ENCODE measurements at places on chromosomes 7 and 10.
A peak's percentile ranks its signal among the peaks of the same experiment; 100 is the strongest.

- H3K4me1 ChIP-seq, result peaks cover 1% of the 10 kb centered on the region
- H3K36me3 ChIP-seq, result peaks cover 28% of the 10 kb centered on the region
- no peak for DNase-seq
- no peak overlapping the region for H3K27ac ChIP-seq
- H3K4me3 ChIP-seq, result no peak overlapping the region
Measured at GRCh38 chr10:131960631-131961046, 21.1 kb downstream of the BNIP3 start.

GRCh38 chr7:155509725-155510551, 36.4 kb downstream of the CNPY1 start:
- no peak for DNase-seq
- no peak overlapping the region for H3K27ac ChIP-seq
- peaks cover 56% of the 10 kb centered on the region for H3K27me3 ChIP-seq
- peak overlapping the region; percentile 38 for H3K4me3 ChIP-seq

DNA sequence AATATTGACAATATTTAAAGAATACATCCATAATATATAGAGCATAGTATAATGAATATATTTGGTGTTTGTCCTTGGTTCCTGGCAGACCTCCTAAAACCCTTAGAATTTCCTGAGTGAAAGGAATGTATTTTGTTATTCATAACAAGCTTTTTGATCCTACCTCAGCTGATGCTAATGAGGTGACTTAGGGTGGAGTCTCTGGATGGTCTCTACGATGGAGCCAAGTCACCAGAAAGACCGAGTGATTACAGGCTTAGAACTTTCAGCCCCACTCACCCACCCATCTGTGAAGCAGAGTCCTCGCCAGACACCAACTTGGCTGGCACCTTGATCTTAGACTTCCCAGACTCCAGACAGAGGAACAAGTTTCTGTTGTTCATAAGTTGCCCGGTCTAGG, 35.9 kb downstream of the UPF2 start:
- DNase-seq, result no peak
- no peak overlapping the region for H3K27ac ChIP-seq
- H3K4me1 ChIP-seq, result peaks cover 1% of the 10 kb centered on the region
- H3K4me3 ChIP-seq, result no peak overlapping the region

- H3K4me3 ChIP-seq, result no peak overlapping the region
- H3K36me3 ChIP-seq, result no peaks in the 10 kb centered on the region
- no peaks in the 10 kb centered on the region for H3K27me3 ChIP-seq
- H3K27ac ChIP-seq, result no peak overlapping the region
- H3K4me1 ChIP-seq, result peaks cover 3% of the 10 kb centered on the region
- no peak for DNase-seq
Measured at GRCh38 chr7:69820479-69821192, 222.4 kb downstream of the AUTS2 start.

- H3K36me3 ChIP-seq, result no peaks in the 10 kb centered on the region
- DNase-seq, result no peak
- 0 out of 2 replicates have a peak, but pooled peaks cover 1% of the 10 kb centered on the region for H3K4me1 ChIP-seq
- H3K27ac ChIP-seq, result no peak overlapping the region
- no peaks in the 10 kb centered on the region for H3K27me3 ChIP-seq
Measured at GRCh38 chr7:47501406-47501805, 80.5 kb downstream of the TNS3 start.

GRCh38 chr10:105328503-105329133, 687.5 kb downstream of the SORCS3 start:
- H3K27me3 ChIP-seq, result no peaks in the 10 kb centered on the region
- no peak overlapping the region for H3K4me3 ChIP-seq
- no peaks in the 10 kb centered on the region for H3K4me1 ChIP-seq
- no peak overlapping the region for H3K27ac ChIP-seq

DNA sequence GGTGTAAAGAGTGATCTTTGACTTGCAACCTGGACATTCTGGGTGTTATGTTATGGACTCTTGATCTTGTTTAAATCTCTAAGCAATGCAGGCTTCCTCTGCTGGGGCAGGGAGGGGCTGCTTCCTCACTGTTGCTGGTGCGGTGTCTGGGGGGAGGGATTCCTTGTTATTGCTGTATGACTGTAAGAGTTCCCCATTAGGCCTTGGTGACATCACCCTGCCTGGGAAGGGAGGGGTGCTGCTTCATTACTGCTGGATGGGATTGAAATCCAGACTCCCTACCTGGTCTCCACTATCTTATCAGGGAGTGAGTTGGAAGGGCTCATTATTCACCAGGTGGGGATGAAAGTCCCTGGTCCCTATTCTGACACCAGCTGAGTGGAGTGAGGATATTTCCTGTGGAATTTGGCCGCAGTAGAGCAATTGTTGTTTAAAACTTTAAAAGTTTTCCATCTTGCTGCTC, 8.8 kb downstream of the OGDH start:
- H3K27ac ChIP-seq, result no peak overlapping the region
- no peak for DNase-seq
- no peaks in the 10 kb centered on the region for H3K36me3 ChIP-seq
- no peaks in the 10 kb centered on the region for H3K4me1 ChIP-seq

DNA sequence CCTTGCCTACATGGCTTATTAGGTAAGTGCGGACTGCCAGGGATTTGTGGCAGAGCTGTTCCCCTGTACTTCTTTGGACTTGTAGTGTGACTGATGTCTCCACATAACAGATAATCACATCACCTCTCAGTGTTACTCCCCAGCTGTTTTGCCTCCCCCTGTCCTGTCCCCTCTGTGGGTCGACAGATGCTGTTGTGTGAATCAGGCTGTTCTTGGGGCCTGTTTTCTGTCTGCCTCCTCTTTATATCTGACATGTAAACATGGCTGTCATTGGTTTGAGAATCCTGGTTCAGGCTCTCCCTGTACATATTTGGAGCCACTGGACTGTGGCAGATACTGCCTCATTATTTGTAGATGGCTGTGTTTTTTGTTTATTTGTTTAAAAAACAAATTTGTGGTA, 22.7 kb downstream of the CCNY start:
- H3K36me3 ChIP-seq, result no peaks in the 10 kb centered on the region
- H3K4me3 ChIP-seq, result no peak overlapping the region
- DNase-seq, result no peak

GRCh38 chr10:113425541-113425951, 127.3 kb upstream of the HABP2 start:
- no peaks in the 10 kb centered on the region for H3K4me1 ChIP-seq
- no peak overlapping the region for H3K4me3 ChIP-seq
- H3K27me3 ChIP-seq, result no peaks in the 10 kb centered on the region
- H3K36me3 ChIP-seq, result no peaks in the 10 kb centered on the region

DNA sequence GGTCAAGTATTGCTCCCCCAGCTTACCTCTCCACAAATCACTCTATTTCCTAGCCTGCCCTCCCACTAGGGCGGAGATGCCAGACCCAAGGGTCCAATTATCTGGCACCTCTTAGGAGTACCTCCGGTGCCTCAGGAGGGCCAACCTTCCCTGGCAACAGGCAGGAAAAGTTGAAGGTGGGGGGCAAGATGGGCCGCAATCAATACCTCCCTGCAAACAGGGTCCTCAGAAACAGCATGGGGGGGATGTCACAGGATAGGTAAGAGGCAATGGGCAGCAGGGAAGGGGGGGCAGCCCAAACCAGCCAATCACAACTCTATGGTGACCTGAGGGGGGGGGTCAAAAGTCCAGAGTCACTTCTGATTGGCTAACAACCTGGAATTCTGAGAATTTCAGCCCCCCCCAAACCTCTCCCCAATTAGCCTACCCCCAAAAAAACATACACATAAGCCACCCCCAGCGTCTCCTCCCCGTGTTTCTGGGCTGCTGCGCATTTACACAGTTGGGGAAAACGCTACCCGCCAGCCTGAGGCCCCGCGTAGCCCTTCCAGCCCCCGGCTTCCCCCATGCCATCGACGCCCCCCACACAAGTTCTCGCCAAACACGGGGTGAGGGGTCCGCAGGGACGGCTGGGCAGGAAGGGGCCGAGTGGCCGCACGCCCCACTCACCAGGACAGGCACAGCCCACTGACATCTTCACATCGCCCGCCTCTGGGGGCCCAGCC, 589 bp downstream of the LDB1 start:
- peaks cover 24% of the 10 kb centered on the region for H3K4me1 ChIP-seq
- no peak overlapping the region for H3K27ac ChIP-seq
- no peaks in the 10 kb centered on the region for H3K36me3 ChIP-seq

- no peak overlapping the region for H3K4me3 ChIP-seq
- no peaks in the 10 kb centered on the region for H3K27me3 ChIP-seq
- H3K27ac ChIP-seq, result no peak overlapping the region
- peaks cover 3% of the 10 kb centered on the region for H3K36me3 ChIP-seq
- DNase-seq, result no peak
Measured at GRCh38 chr7:129946282-129946681, 6.5 kb downstream of the UBE2H start.

- H3K27me3 ChIP-seq, result peaks cover 2% of the 10 kb centered on the region
- H3K27ac ChIP-seq, result no peak overlapping the region
- no peak for DNase-seq
- H3K36me3 ChIP-seq, result no peaks in the 10 kb centered on the region
Measured at GRCh38 chr7:73626814-73627213, 2.5 kb upstream of the MLXIPL start.

DNA sequence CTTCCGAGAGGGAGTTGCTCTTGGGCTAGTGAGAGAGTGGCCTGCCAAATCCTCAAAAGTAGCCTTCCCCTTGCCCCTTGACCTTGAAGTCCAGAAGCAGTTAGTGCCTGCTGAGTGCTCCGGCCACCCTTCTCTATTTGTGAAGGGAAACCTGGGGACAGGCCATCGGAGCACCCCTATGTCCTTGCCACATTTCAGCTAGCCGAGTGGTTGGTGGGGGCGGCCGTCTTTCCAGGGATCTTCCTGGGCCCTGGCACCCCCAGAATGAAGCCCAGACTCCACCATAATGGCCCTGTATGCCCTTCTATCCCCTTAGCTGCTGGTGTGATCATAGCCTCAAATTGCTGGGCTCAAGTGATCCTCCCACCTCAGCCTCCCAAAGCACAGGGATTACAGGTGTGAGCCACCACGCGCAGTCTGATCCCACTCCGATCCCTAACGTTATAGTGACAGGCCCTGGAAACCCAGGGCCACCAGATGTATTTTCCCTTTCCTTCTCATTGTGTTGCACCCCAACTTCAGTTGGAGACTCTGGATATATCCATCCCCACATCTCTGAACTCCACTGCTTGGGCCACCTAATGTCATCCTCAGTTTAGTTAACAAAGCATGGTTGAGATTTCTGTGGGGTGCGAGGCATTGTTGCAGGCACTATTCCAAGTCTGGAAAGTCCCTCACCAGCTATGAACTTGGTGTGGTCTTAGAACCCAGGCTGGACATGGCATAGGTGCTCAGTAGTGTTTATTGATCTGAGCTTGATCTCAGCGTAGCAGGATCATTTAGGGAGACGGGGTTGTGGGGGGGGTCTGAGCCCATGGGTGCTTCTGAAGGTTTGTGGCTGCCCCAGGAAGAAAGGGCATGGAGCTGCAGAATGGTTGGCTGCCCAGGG, 1.6 kb downstream of the TSPAN14 start:
- no peaks in the 10 kb centered on the region for H3K27me3 ChIP-seq
- no peaks in the 10 kb centered on the region for H3K36me3 ChIP-seq

- no peaks in the 10 kb centered on the region for H3K4me1 ChIP-seq
- no peaks in the 10 kb centered on the region for H3K27me3 ChIP-seq
- H3K4me3 ChIP-seq, result no peak overlapping the region
- H3K36me3 ChIP-seq, result no peaks in the 10 kb centered on the region
- no peak overlapping the region for H3K27ac ChIP-seq
- DNase-seq, result no peak
Measured at GRCh38 chr7:24304494-24305095, 20.6 kb downstream of the NPY start.

DNA sequence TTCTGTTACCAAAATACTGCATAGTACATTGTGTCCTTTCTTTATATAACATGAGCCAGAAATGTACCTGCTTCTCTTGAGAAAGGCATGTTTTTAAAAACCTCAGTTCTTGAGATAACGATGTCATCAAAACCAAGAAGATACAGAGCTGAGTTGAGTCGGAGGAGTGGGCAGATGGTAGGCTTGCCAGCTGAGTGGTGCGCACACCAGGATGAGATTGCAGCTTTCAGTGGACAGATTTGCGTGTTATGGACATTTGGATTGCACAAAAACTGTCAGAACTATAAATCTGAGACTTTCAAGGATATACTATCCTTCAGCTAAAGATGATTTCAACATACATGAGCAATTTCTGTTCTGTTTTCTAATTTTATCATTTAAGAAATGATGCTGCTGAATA, 25.0 kb downstream of the PRKAR2B start:
- H3K27ac ChIP-seq, result no peak overlapping the region
- no peaks in the 10 kb centered on the region for H3K27me3 ChIP-seq
- no peak overlapping the region for H3K4me3 ChIP-seq
- H3K4me1 ChIP-seq, result peaks cover 6% of the 10 kb centered on the region
- no peak for DNase-seq

GRCh38 chr10:98106531-98106930, 27.9 kb upstream of the R3HCC1L start:
- DNase-seq, result no peak
- no peaks in the 10 kb centered on the region for H3K4me1 ChIP-seq

- H3K4me3 ChIP-seq, result no peak overlapping the region
- H3K4me1 ChIP-seq, result no peaks in the 10 kb centered on the region
- H3K27ac ChIP-seq, result no peak overlapping the region
- no peak for DNase-seq
- H3K27me3 ChIP-seq, result no peaks in the 10 kb centered on the region
Measured at GRCh38 chr7:105677817-105678573, 96.7 kb upstream of the EFCAB10 start.

GRCh38 chr10:46787321-46787615, 124.0 kb upstream of the PTPN20 start:
- H3K4me3 ChIP-seq, result peak overlapping the region; percentile 83
- H3K27ac ChIP-seq, result no peak overlapping the region
- H3K36me3 ChIP-seq, result no peaks in the 10 kb centered on the region
- no peak for DNase-seq

- no peaks in the 10 kb centered on the region for H3K27me3 ChIP-seq
- peak within 1 kb of the TSS; percentile 47 for H3K4me3 ChIP-seq
- no peaks in the 10 kb centered on the region for H3K4me1 ChIP-seq
- no peak for DNase-seq
Measured at GRCh38 chr10:59709395-59710125, at the start of gene SLC16A9. Gene SLC16A9, minus strand, starts transcription at chr10:59709850. Its CDS starts 25,559 bp downstream, at chr10:59684291.

DNA sequence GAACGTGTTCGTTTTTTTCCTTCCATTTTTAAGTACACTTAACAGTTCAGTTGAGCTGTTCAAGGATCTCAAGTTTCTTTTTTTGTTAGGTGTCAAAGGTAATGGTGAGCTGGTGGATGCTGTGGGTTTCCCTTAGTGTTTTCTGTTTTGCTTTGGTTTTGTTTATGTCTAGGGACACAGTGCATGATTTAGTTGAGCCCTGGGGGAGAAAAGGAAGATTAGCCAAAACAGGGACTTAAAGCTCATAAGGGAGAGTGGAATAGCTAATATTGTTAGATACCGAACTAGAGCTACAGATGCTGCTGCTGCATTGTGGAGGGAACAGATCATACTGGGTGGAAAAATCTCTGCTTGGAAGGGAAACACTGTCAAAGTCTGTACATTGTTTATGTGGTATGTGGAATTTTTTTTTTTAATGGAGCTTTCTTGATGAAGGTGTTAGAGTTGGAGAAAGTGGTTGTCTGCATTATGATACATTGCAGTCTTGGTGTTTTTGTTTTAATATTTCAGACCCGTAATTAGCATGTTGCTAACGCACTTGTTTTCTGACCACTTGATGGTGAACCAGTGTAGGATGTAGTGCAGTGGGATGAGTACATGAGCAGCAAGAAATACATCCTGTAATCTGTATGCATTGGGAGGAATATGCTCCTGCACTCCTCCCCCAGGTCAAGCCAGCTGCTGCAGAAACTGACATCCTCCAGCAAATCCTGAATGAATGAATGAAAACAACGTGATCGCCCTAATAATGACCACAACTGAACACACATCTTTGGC, 2.1 kb downstream of the GLCCI1 start:
- H3K4me1 ChIP-seq, result no peaks in the 10 kb centered on the region
- H3K27ac ChIP-seq, result no peak overlapping the region
- H3K36me3 ChIP-seq, result no peaks in the 10 kb centered on the region
- H3K4me3 ChIP-seq, result peak overlapping the region; percentile 94

- DNase-seq, result no peak
- no peaks in the 10 kb centered on the region for H3K27me3 ChIP-seq
- no peak overlapping the region for H3K4me3 ChIP-seq
- H3K4me1 ChIP-seq, result no peaks in the 10 kb centered on the region
Measured at GRCh38 chr10:84837041-84837812, 508.8 kb downstream of the CCSER2 start.
